ENCODE measurements at places on chromosomes 5 and 9.

DNA sequence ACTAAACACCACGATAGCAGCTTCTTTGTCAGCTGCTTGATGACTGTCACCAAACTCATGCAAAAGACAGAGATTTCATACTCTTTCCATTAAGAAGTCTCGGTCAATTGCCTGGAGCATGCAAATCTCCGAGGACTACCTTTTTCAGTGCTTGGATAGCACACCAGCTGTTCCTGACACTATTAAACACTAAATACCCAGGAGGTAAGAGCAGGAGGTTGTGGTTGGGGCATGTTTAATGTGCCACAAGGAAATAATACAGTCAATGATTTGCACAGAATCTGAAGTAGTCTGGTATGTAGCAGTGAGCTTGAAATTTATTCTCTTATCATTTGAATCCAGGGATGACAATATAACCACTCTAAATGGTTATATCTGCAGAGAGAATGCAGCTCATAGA is 996.2 kb downstream of the CDH12 start:
- no peak for DNase-seq

- no peak for DNase-seq
These were observed 11.0 kb downstream of the TRIP13 start for GRCh38 chr5:903756-904096.

- DNase-seq = no peak
These were observed 46.8 kb upstream of the RNU6ATAC start for GRCh38 chr9:134210908-134211810.

DNA sequence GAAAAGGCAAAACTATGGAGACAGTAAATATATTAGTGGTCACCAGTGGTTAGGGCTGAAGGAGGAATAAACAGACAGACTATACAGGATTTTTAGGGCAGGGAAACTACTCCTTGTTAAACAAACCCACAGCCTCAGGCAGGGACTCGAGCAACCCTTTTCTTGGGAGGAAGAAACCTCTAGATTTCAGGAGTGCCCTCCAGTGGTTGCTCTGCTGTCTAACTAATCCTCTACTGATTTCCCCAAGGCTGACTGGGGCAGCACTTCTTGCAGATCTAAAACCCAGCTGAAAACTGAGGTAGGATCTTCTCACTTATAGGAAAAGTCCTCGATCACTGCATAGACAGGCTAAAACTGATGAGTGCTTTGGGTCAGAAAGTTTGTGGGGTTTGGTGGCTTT is 176.8 kb downstream of the ISOC1 start:
- DNase-seq = no peak

DNA sequence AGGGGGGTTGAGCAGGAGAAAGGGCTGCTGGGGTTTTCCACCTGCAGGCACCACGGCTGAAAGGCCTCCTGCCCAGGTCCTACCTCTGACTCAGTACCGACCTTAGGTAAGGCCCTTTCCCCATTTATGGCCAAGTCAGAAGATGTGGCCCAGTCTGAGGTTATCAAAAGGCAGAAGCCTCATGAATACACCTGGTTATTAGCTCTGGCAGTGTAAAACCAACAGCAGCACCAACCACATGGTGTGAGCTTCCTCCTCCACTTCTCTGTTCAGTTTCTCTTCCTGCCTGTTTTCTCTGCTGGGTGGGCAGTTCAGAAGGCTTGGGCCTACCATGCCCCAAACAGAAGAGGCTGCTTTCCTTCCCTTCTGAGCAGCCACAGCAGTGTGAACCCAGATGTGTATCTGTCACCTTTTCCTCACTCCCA is 86.9 kb downstream of the UGCG start:
- no peak for DNase-seq

GRCh38 chr9:98168941-98169488 is 23.4 kb downstream of the CORO2A start:
- DNase-seq = peak; percentile 8

DNA sequence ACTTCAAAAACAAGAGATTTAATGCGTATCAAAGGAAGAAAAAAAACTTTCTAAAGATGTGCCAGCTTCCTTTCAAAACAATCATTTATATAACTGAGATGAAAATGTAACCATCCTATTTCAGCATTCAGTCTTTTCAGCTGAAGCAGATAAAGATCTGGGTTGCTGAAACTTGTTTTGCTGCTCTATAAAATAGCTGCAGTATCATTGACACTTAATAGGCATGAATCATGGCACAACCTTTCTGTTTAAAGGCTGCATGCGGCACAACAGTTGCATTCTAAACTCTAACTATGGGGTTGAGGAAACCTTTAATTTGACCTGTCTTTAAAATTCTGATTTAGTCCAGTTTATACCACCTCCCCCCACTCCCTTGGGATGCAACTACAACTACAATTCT is 196.7 kb downstream of the MPDZ start:
- no peak for DNase-seq

GRCh38 chr5:88889189-88890069 is 6.4 kb upstream of the MEF2C start:
- DNase-seq = no peak

DNA sequence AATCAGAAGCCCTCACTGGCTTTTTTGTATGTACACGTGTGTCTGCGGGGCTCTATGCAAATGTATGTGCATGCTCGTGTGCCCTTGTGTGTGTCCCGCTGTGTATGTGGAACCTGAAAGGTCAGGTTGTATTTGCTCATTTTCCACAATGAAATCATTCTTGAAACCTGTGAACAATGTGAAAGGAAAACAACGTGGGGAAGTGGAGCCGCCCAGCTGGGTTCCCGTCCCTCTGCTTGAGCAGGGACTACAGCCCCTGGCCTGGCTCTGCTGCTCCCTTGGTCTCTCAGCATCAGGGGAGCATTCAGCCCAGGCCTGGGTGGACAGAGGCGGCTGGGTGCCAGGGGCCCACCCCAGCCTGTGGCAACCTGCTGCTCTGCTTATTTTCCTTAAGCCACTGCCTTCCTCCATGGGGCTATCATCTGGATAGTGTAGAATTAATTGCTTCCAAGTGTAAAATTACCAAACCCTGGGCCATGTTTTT is 3.0 kb downstream of the ECSCR start:
- DNase-seq = no peak

DNA sequence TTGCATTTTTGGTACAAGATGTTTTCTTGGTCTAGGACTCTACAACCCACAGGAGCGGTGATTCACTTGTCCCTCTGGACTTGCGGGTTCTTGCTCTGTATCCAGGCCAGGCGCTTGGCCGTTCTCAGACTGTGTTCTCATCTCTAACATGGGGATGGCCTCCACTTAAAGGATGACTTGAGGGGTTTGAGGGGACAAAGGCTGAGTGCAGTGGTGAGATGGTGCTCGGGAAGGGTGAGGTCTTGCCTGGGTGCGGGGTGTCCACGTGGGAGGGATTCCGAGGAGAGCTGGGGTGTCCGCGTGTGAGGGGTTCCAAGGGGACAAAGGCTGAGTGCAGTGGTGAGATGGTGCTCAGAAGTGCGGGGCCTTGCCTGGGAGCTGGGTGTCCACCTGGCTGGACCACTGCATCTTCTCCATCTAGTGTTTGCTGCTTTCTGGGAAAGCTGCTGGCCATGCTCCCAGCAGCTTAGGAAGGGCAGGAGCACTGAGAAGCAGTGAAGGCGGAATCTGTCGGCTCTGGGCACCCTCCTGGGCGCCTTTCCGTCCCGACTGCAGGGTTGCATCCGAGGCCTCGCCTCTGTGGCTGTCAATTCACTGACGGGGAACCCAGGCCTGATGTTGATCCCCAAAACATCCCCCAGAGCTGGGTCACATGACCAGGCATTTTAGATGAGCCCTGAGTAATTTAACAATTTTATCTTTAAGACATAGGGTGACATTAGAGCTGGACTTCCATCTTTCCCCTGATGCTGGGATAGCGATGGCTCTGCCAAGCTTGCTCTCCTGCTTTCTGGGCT is 280.5 kb upstream of the IRX4 start:
- no peak for DNase-seq

GRCh38 chr9:23821375-23822181 is 4.5 kb downstream of the ELAVL2 start:
- DNase-seq = no peak

DNA sequence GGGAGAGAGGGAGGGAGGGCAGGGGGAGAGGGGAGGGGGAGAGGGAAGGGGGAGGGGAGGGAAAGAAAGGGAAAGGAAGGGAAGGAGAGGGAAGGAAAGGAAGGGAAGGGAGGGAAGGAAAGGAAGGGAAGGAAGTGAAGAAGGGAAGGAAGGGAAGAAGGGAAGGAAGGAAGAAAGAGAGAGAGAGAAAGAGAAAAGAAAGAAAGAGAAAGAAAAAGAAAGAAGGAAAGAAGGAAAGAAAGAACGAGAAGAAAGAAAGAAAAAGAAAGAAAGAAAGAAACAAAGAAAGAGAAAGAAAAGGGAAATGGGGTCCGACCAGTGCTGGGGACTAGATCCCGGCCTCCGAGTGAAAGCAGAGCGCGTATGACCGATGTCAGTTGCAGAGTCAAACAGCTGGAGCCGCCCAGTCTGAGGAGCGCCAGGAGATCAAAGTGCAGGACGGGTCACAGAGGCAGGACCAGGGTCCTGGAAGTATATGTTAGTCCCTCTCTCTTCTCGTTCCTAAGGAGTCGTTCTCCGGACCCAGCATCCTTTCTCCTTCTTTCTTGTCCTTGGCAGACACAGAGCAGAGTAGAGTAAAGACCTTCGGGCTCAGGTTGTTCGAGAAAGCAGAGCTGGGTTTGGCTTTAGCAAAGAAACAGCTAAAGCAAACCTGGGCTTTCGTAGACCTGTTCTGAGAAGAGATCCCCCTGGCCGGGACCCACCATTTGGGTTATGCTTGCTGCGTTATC is 305.4 kb upstream of the MSX2 start:
- no peak for DNase-seq
